ENCODE measurements at places on chromosomes 2 and 18.

GRCh38 chr2:69731147-69731970 lies 10.6 kb upstream of the ANXA4 start:
- no peak overlapping the region for H3K27ac ChIP-seq
- no peak overlapping the region for H3K4me3 ChIP-seq
- H3K27me3 ChIP-seq: no peaks in the 10 kb centered on the region
- H3K36me3 ChIP-seq: no peaks in the 10 kb centered on the region
- no peak for DNase-seq
- H3K4me1 ChIP-seq: peaks cover 1% of the 10 kb centered on the region

DNA sequence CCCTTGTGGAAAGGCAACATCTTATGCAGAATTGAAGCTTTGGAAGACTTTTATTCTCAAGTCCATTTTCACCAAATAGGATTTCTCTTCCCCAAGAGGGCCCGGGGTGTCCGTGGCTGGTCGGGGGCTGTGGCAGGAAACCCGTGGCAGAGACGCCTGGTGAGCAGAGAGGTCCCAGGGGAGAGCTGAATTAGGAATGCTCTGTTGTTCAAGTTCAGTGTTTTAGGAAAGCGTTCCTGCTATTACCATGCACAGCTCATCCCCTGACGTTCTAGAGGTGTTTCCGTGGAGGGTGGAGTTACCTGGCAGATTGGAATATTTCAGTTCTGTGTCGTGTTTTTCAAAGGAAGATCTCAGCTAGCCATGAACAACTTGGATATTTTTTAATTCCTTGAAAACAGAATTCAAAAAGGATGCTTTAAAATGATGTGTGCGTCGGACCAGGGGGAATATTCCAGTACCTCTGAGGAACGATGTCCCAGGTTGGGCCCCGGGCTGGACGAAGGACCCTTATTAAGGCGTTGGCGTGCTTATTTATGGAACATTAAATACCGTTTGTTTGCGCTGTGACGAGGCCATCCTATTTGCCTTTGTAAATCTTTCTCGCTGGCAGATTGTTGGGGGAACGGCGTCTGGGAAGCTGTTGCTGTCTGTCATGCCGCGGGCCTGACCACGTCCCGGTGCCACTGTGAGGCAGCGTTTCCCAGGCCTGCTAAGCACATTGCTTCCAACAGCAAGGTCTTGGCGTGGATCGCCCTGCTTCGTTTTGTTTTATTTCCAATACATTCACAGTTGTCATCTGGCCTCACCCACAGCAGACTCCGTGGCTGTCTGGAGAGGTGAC lies 8.2 kb downstream of the NFATC1 start:
- H3K4me1 ChIP-seq: peaks cover 21% of the 10 kb centered on the region
- no peak overlapping the region for H3K27ac ChIP-seq
- peaks cover 4% of the 10 kb centered on the region for H3K27me3 ChIP-seq

- H3K27ac ChIP-seq: no peak overlapping the region
- H3K4me3 ChIP-seq: no peak overlapping the region
- no peaks in the 10 kb centered on the region for H3K4me1 ChIP-seq
Observed at GRCh38 chr2:213640738-213641425, 356.6 kb downstream of the SPAG16 start.

- no peak overlapping the region for H3K27ac ChIP-seq
- H3K27me3 ChIP-seq: no peaks in the 10 kb centered on the region
- H3K36me3 ChIP-seq: no peaks in the 10 kb centered on the region
- DNase-seq: no peak
- no peaks in the 10 kb centered on the region for H3K4me1 ChIP-seq
Observed at GRCh38 chr2:17867133-17867532, 11.3 kb upstream of the KCNS3 start.

DNA sequence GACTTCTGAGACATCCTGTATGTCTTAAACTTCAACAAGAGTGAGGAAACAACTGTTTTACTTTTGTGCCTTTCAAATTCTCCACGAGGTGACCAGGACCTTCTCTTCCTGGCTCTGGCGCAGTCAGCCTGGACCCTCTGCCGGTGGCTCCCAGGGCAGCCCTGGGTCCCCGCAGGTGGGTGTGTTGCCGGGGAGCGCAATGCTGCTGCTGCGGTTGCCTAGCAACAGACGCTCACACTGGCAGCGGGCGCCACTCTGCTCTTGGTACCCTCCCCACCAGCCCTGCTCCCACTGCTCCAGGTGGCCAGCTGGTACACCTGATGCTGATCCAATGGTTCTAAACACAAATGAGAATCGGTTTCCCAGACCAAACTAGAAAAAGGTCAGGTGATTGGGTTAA lies 58.7 kb downstream of the GNAL start:
- peaks cover 8% of the 10 kb centered on the region for H3K36me3 ChIP-seq
- no peak overlapping the region for H3K27ac ChIP-seq
- no peak for DNase-seq
- peaks cover 13% of the 10 kb centered on the region for H3K4me1 ChIP-seq
- no peak overlapping the region for H3K4me3 ChIP-seq

DNA sequence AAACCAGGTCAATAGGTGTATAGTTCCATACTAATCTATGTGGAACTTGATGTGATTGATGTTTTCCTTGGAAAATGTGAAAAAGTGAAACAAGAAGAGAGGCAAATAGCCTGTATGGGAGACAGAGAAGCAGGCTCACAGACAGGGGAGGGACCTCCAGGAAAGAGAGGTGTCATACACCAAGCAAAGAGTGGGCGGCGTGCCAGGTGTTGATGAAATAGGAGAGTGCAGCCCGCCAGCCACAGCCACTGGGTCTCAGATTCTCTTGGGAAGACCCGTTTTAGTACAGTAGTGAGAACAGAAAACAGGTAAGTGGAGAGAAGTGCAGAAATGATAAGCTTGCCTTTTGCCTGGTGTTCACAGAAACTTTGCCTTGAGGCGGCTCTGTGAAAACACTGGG lies 301.9 kb downstream of the ZNF407 start:
- no peak overlapping the region for H3K4me3 ChIP-seq
- no peak overlapping the region for H3K27ac ChIP-seq
- H3K36me3 ChIP-seq: no peaks in the 10 kb centered on the region
- peaks cover 7% of the 10 kb centered on the region for H3K4me1 ChIP-seq
- DNase-seq: no peak

- peaks cover 15% of the 10 kb centered on the region for H3K27me3 ChIP-seq
- H3K4me1 ChIP-seq: peaks cover 2% of the 10 kb centered on the region
- H3K36me3 ChIP-seq: no peaks in the 10 kb centered on the region
- no peak for DNase-seq
Observed at GRCh38 chr18:75072672-75073371, 136.1 kb downstream of the PTGR3 start.

Measured in glutamatergic neuron (in vitro differentiated cells).